H7 (cell line): ENCODE measurements at places on chromosomes 6 and 20.
A peak's percentile ranks its signal among the peaks of the same experiment; 100 is the strongest.

DNA sequence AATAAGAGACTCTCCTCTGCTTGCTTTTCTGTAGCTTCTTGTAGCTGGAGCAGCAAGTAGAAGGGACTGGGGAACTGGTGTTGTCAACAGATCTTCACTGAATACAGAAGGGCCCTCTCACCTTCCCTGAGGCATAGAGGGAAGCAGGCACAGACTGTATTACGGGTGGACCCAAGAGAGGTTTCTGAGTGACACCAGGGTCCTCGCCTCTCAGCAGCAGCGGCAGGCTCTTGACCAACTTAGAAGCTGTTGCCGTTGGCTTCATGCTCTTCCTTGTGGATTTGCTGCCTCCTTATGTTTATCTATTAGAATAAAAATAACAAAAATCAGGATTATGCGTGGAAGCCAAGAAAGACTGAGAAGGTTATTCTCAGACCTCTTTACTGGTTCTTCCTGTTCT is 31.7 kb downstream of the GFRA4 start:
- DNase-seq = no peak

- no peak for DNase-seq
Measured at GRCh38 chr6:12200015-12200564, 90.1 kb upstream of the EDN1 start.

- DNase-seq = no peak
Measured at GRCh38 chr6:15460110-15460727, 202.6 kb downstream of the DTNBP1 start.

- no peak for DNase-seq
Measured at GRCh38 chr6:31386099-31386498, 17.3 kb upstream of the MICA start.

DNA sequence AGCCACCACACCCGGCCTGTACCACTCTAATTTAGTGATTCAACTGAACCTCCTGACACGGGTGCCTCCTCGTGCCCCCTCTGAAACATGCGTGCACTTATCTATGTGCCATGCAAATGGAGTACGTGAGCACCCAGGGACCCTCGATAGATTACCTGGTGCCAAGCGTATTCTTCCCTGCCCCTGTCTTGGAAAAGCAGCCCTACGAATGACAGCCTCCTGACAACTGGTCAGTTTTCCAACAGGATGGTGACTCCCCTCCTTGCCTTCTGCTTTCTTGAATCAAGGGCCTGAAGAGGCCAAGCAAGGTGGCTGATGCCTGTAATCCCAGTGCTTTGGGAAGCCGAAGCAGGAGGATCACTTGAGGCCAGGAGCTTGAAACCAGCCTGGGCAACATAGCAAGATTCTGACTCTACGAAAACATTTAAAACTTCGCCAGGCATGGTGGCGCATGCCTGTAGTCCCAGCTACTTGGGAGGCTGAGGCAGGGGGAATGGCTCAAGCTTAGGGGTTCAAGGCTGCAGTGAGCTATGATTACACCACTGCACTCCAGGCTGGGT is 25.4 kb upstream of the SYNJ2 start:
- DNase-seq = no peak

DNA sequence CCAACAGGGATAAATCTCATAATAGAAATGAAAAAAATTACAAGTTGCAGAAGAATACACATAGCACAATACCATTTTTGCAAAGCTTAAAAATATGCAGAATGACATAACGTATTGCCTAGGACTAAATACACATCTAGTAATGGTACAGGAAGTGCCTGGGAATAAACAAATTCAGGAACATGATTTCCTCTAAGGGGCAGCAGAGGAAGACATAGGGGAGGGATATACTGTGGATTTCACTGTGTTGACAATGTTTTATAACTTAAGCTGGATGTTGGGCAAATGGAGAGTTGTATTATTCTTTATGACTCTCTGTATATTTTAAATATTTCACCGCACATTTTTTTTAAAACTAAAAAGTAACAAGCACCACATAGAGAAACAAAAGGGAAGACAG is 5.6 kb upstream of the GLO1 start:
- DNase-seq = no peak

DNA sequence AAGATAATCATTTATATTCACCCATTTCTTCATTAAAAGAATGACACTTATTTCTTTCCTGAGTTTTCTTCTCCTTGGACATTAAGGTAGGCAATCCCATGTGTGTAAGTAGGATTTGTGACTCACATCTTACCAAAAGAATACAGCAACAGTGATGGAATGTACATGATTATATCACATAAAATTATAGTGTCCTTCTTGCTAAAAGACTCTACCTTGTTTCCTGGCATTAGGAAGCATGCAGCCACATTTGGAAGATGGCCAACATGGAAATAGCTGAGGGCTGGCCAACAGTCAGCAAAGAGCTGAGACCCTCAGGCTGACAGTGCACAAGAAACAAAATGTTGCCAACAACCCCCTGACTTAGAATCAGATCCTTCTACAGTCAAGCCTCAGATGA is 327.9 kb upstream of the MARCKS start:
- DNase-seq = no peak

DNA sequence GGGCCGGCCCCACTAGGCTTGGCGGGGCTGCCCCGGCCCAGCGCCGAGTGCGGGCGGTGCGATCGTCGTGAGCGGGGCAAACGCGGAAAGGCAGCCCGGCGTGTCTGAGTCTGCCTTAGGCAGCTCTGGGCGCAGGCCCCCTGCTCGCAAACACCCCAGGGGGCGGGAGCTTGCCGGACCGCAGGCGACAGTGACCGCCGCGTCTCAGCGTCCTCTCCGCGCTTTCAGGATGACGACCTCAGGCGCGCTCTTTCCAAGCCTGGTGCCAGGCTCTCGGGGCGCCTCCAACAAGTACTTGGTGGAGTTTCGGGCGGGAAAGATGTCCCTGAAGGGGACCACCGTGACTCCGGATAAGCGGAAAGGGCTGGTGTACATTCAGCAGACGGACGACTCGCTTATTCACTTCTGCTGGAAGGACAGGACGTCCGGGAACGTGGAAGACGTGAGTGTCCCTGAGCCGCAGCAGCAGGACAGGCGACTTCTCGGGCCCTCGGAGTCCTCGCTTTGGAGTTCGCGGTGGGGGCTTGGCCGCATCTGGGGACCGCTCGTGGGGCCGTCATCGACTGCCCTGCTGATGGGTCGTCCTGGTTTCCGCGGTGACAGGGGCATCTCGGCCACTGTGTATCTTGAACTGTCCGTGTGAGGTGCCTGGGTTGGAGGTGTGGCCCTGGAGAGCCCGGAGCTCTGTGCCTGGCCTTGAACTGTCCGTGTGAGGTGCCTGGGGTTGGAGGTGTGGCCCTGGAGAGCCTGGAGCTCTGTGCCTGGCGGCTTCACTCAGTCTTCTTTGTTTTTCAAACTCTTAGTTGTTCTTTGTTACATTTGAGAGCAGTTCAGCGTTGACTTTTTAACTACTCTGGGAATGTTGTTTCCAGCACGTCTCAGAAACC is 786 bp downstream of the ADRM1 start:
- no peak for DNase-seq

GRCh38 chr6:7672066-7673062 is 53.5 kb upstream of the BMP6 start:
- DNase-seq = no peak

GRCh38 chr6:138235205-138235604 is 16.9 kb upstream of the PBOV1 start:
- no peak for DNase-seq

DNA sequence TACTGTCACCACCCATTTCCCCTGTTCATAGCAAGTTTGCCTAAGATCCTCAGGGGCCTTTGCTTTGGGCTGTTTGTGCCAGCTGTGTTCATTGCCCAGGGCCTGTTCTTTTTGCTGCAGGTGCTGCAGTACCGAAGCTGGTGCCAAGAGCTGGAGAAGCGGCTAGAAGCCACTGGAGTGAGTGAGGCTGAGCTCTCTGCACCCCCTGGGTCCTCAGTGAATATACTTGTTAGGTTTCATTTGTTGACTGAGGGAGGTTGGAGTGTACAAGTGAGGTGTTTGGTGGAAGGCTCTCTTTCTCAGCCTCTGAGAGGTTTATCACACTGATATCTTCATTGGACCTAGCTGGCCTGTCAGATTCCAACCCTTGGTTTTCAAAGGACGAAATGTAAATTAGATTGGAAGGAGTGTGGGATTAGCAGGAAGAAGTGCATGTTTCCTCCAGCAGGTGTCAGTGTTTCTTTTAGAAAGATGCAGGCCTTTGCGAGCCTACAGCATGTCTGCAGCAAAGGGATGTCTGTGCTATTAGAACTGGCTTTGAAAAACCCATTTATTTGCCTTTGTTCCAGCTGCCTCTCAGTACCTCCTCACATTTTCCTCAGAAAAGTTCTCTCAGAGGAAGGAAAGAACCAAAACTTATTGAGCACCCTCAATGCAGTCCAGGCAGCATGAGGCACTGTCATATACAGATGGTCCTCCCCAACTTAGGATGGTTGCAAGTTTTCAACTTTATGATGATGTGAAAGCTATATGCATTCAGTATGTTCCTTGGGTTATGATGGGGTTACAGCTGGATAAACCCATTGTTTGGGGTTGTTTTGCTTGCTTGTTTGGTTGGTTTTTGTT is 8.3 kb downstream of the CEP250 start:
- peak; percentile 80 for DNase-seq

DNA sequence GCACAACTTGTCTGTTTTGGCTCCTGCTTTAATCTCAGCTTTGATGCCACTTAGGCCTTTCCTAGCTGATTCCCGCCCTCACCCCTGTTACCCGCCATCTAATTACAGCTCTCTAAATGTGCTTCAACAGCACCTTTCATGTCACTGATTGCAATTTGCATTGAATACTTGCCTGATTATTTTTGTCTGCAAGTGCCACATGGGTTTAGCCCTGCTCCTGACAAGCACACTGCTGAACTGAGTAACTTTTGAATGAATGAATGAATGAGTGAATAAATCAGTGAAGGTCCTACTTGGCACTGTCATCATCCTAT is 591 bp upstream of the DCBLD1 start:
- no peak for DNase-seq

GRCh38 chr20:39943336-39943735 is 745.7 kb downstream of the MAFB start:
- DNase-seq = no peak

GRCh38 chr20:41478026-41478425 is 111.4 kb upstream of the EMILIN3 start:
- no peak for DNase-seq

GRCh38 chr20:41547221-41547620 is 71.0 kb downstream of the CHD6 start:
- no peak for DNase-seq

GRCh38 chr6:27894839-27895762 is 17.1 kb downstream of the OR2B2 start:
- DNase-seq = peak; percentile 63

- no peak for DNase-seq
Measured at GRCh38 chr6:53273370-53273769, 75.4 kb downstream of the ELOVL5 start.

DNA sequence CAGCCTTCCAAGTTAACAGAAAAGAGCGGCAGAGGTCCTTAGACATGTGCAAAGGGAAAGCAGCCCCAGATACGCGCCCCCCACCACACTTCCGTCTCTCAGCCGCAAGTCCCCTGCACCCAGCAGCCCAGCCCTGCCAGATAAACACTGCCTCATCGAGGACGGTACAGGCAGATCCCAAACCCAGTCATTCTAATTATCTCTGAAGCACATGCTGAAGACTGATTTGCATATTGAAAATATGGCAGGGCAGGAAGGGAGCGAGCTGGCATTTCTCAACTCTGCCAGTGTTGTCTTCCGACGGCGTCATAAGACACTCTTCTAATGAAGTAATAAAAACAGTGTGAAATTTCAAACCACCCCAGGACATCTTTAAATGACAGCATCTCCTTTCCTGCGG is 122.8 kb upstream of the CDH4 start:
- DNase-seq = no peak

DNA sequence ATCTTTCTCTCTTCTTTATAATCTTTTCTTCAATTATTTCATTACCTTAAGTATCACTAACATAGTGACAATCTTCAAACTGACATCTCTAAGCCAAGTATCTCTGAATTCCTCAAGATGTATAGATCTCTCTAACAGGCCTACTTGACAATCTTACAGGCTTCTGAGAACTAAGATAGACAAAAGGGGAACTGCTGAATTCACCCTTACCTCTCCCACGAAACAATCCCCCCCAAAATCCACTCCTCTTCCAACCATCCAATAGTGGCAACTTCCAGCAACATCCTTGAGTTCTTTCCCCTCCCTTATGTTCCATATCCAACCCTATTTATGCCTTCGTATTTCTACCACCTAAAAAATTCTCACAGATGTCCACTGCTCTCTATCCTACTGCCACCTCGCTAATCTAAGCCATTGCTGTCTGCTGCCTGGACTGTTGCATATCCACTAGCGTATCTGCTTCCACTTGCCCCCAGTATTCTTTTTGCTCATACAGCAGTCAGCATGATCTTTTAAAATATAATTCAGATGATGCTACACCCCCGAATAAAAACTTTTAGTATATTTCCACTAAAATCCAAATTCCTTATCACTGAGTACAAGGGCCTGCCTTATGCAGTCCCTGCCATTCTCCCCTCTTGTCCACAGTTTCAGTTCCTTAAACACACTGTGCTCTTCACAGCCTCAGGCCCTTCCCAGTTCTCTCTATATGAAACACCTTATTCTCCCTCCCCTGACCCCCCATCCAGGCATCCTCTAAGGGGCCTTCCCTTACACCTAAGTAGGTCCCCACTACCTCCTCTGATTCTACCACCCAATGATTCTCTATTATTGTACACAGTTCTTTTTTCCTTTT is 8.0 kb downstream of the REPS1 start:
- no peak for DNase-seq

DNA sequence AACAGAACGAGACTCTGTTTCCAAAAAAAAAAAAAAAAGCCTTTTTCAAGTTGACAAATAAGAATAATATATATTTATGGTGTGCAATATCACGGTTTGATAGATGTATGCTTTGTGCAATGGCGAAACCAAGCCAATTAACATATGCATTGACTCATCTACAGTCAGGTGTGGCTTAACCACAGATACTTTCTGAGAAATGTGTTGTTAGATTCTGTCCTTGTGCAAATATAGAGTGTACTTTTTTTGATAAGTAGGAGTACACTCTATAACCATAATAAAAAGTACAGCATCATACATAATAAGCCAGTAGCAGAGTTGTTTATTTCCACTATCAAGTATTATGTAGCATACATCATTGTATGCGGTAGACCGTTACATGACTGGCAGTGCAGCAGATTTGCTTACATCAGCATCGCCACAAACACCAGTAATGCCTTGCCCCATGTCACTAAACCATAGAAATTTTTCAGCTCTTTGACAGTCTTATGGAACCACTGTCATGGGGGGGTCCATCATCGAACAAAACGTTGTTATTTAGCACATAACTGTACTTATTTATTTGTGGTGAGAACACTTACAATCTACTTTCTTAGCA is 59.2 kb downstream of the TMEM170B start:
- DNase-seq = no peak

- DNase-seq = no peak
Measured at GRCh38 chr20:41631826-41632225, 13.6 kb upstream of the CHD6 start.
